Foreskin fibroblast (primary cell): ENCODE measurements at places on chromosomes 11 and 22.

DNA sequence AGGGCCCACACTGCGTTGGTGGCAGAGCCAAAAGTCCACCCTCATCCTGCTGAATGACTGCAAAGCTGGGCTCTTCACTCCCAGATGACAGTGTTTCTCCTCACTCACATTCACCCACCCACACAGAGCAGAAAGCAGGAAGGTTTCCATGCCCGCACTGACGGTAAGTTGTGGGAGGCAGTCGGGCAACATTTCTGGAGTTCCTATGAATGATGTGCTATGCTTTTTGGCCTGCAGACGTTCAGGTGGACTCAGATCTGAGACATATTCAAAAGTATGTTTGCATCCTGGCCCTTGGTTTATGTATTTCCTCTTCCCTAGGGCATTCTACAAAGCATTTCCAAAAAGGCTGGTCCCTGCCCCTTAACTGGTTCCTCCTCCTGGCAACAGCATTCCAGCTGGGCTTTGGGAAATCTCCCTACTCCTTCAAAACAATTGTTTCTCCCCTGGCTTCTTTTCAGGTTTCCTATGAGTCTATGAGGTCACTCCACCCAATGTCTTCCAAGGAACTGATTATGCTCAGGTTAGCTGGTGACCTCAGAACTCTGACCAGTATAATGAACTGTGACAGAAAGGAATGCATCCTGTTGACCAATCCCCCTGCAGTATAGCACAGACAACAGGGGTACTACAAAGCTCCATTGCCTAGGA is 36.4 kb downstream of the PACSIN2 start:
- DNase-seq, result peak; percentile 47

- no peak for DNase-seq
These were observed 167.4 kb downstream of the NAV2 start for GRCh38 chr11:19880088-19880345.

GRCh38 chr11:116478669-116479668 is 293.8 kb downstream of the BUD13 start:
- DNase-seq, result no peak

DNA sequence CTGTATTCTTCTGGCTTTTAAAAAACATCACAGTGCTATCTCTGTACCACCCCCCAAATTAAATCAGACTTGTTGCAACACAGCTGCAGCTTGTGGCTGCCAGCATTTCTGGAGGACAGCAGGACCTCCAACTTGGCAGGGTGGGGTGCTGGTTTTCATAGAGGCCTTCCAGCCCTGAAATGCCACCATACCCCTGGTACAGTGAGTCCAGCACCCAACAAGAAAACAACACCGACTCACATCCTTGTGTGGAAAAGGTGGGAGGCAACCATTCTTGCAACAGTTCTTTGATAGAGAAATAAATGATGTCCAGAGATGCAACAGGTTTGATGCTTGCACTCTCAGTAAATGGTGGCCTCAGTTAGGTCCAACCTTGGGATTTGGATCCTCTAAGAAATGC is 96.0 kb downstream of the ABTB2 start:
- DNase-seq, result no peak

- peak; percentile 84 for DNase-seq
These were observed 52.8 kb downstream of the LRRC32 start for GRCh38 chr11:76617553-76618265.

DNA sequence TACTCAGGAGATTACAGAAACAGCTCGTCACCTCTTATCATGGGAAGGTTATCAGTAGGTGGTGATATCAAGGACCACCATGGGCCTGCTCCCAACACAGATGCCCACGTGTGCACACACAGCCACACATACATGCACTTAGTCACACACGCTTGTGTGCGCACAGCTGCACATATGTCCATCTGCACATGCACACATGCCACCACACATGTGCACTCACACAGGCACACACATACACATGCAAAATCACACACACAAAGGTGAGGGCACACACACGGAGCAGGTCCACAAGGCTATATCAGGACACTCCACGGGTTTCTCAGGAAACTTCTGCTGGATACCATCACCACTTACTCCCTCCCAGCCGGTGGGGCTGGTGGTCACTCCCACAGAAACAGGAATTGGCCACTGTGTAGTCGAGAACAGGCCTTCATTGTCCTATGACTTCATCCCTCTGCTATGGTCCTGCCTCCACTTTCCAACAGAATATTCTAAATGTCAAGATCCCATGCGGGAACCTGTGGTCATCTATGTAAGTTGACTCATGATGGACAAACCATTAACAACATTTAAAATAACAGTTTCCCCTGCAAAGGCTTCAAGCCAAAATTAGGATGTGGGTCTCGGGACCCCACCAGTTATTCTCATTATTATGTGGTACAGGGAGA is 2.2 kb downstream of the C11orf24 start:
- DNase-seq, result peak; percentile 72

GRCh38 chr11:112810951-112811350 is 150.3 kb upstream of the NCAM1 start:
- no peak for DNase-seq

GRCh38 chr11:64558869-64559268 is 32.2 kb upstream of the SLC22A12 start:
- DNase-seq, result no peak

GRCh38 chr11:46537537-46538295 is 56.1 kb downstream of the AMBRA1 start:
- DNase-seq, result peak; percentile 86

- DNase-seq, result no peak
These were observed 729.0 kb downstream of the FAM181B start for GRCh38 chr11:82004537-82005213.

DNA sequence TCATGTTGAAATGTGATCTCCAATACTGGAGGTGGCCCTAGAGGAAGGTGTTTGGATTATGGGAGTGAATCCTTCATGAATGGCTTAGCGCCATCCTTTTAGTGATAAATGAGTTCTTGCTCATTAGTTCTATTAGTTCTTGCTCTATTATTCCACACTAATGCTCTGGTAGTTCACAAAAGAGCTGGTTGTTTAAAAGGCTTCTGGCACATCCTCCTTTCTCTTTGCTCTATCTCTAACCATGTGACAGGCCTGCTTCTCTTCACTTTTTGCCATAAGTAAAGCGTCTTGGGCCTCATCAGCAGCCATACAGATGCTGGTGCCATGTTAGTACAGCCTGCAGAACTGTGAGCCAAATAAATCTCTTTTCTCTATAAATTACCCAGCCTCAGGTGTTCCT is 469.9 kb downstream of the GUCY1A2 start:
- DNase-seq, result no peak

GRCh38 chr11:2929531-2929949 is 320 bp upstream of the PHLDA2 start:
- DNase-seq, result peak; percentile 85

DNA sequence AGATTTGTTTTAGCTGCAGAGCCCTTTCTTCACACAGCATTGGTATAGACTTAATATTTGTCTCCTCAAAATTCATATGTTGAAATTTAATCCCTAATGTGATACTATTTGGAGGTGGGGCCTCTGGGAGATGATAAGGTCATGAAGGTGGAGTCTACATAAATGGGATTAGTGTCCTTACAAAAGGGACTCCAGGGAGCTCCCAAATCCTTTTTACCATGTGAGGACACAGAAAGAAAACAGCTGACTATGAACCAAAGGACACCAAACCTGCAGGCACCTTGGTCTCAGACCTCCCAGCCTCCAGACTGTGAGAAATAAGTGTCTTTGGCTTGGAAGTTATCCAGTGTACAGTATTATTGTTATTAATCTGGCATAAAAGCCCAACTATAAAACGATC is 10.2 kb downstream of the SLC35F2 start:
- no peak for DNase-seq

GRCh38 chr22:22248878-22249277 is 4.3 kb downstream of the VPREB1 start:
- DNase-seq, result no peak

- no peak for DNase-seq
These were observed 17.8 kb upstream of the NEU3 start for GRCh38 chr11:74970852-74971395.

- no peak for DNase-seq
These were observed 82.6 kb upstream of the SYT13 start for GRCh38 chr11:45368697-45369096.

DNA sequence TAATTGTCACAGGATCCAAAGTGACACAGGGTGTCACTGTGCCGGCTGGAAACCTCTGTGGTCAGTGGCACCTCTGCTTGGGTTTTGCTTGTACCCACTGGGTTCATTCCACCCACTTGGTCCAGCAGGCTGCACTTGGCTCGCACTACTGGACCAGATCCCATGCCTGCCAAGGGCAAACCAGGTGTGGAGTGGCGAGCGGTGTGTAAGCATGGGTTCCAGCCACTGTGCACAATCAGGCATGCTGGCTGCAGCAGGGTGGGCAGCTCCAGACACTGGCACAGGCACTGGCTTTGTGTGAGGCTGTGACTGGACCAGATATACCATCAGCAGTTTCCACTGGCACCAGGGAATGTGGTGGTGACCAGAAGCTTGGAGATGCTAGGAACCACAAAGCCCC is 261.4 kb downstream of the KCNA4 start:
- no peak for DNase-seq

DNA sequence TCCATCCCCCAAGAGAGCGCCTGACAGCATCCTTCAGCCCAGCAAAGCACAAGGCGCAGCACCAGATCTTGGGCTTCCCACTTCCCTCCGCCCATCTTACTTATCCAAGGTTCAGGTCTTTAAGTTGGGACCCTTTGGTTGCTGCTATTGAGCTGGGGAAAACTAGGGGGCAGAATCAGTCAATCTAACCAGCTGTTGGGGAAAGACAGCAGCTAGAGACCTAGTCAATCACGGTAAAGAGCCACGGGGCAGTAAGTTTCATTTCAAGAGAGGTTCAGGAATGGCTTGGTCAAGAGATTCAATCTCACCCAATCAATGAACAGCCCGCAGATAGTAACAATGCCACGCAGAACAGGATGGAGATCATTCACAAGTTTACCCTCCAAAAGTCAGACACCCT is 1.7 kb downstream of the ABTB2 start:
- no peak for DNase-seq

DNA sequence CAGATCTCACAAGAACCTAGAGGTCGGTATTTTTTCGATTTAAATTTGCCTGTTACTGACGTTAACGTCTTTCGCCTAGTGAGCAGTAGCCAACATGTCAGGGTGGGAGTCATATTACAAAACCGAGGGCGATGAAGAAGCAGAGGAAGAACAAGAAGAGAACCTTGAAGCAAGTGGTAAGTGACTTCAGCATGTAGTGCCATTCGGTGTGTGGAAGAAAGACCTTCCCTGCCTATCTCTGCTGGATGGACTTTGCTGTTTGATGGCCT is 750 bp downstream of the XRCC6 start:
- DNase-seq, result no peak

DNA sequence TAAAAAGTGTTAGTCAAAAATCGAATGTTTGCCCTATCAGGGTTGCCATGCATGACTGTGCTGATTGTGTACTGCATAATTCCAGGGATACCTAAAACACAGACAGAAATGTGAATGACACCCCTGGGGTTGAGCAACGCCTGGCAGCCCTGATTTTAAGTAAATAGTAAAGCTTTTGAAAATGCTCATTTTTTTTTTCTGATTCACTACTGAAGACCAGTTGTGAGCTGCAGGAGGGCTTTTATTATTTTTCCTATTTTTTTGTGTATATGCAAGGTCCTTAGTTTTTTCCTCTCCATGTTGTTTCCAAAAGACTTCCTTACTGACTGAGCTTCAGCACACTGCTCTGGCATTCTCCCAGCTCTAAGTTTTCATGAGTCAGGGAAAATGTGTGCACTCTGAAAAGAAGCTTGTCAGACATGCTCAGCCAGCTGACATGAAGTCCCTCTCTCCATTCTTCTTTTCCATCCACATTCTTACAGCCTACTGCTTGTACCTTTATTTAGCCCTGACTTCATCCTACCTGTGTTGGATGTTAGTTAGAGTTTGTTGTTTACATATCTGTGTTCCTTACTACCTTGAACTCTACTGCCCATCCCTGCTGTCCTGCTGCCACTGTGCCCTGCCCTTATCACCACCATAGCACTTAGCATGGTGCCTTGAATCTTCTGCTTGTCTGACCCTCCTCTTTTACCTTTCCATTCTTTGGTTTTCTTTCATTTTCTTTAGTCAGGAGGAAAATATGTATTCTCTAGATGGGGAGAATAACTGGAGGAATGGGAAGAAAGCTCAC is 79.5 kb downstream of the HORMAD2 start:
- DNase-seq, result peak; percentile 87

DNA sequence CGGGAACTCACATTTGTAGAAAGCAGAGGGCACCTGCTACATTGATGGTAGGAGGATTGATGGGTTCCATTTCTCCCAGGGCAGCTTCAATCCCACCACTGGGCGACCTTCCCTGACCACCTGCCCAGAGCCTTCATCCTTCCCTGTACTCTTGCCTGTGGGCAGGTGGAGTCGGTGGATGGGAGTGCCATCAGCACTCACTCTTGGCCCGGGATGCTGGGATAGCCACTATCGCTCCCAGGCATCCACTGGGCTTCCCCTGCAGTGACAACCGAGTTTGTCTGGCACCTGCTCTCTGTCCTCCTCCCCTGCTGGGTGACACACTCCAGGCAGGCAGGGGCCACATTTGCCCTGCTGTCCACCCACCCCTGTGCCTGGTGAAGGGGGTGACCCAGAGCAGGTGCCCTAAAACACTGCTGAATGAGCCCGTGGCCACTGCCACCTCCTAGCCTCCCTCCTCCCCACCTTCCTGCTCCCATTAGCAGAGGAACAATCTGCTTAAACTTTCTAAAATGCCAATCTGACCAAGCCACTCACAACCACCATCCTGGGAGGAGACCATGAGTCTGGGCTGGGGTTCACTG is 604.7 kb downstream of the TBC1D22A start:
- no peak for DNase-seq

DNA sequence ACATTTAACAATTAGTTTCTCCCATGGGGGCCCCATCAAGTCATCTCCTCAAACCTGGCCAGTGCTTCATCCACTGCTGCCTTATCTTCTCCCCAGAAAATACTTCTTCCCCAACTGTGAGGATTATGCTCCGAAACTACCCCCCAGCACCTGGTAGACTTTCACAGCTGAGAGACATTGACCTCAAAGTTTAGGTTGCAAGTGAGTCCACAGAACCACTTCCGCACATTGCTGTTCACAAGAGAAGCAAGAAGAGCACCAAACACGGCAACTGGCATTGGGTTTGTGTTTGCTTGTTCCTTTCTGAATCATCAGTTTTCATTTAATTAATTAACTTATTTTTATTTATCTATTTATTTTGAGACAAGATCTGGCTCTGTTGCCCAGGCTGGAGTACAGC is 6.1 kb downstream of the MCHR1 start:
- DNase-seq, result no peak

GRCh38 chr11:74731301-74732094 is at the start of gene CHRDL2:
CHRDL2 (minus strand) TSS chr11:74731426; CDS start chr11:74730888, 538 bp downstream.
- DNase-seq, result peak; percentile 18

DNA sequence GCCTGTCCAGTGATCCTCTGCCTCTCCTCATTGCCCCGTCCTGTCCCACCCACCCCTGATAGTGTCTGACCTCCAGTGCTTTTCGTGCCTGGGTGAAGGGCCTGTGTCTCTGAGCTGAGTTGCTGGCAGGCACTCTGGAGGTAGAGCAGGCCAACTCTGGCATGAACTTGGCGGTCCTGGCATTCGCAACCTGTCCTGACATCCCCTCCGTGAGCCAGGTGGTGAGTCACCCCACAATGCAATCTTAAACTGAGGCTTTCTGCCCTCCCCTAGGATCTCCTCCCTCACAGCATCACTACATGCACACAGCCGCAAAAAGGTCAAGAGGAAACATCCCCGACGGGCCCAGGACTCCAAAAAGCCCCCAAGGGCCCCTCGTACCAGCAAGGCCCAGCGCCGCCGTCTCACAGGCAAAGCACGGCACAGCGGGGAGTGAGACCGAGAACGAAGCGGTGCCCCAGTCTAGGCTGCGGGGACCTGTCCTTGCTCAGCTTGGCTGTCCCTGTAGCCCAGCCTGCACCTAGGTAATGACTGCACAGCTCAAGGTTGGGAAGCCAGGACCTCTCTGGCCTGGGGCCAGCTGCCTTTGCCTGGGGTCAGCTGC is 4.9 kb downstream of the NOL12 start:
- no peak for DNase-seq
